ENCODE measurements at places on chromosomes 1 and 21. TPM values are rescaled to one million over a fixed set of nuclear protein-coding genes. Genes with fewer than 3 reads are reported as not detected.

- no peak for DNase-seq
Observed at GRCh38 chr1:40651138-40651857, 14.2 kb downstream of the RIMS3 start.

INAVA gene
- 25.1 TPM for total RNA-seq

DNA sequence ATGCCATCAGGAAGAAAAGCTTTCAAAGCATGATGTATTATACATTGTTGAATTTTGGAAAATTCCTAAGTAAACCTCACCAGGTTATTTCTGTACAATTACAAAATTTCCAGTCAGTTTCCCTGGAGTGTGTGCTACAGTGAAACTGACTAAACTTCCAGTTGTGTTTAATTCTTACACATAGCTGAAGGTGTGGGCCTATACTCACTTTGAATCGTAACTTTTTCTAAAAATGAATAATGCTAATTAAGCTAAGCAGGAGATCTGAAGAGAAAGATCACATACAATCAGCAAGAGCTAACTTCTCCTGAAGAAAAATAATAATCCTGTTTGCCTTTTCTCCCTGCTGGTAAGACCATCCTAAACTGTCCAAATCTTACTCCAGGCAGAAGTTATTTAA lies 537.2 kb upstream of the PBX1 start:
- no peak for DNase-seq

- DNase-seq = peak; percentile 59
Observed at GRCh38 chr1:64038965-64039364, 164.5 kb upstream of the UBE2U start.

LMOD1 gene
- not detected for total RNA-seq

DNA sequence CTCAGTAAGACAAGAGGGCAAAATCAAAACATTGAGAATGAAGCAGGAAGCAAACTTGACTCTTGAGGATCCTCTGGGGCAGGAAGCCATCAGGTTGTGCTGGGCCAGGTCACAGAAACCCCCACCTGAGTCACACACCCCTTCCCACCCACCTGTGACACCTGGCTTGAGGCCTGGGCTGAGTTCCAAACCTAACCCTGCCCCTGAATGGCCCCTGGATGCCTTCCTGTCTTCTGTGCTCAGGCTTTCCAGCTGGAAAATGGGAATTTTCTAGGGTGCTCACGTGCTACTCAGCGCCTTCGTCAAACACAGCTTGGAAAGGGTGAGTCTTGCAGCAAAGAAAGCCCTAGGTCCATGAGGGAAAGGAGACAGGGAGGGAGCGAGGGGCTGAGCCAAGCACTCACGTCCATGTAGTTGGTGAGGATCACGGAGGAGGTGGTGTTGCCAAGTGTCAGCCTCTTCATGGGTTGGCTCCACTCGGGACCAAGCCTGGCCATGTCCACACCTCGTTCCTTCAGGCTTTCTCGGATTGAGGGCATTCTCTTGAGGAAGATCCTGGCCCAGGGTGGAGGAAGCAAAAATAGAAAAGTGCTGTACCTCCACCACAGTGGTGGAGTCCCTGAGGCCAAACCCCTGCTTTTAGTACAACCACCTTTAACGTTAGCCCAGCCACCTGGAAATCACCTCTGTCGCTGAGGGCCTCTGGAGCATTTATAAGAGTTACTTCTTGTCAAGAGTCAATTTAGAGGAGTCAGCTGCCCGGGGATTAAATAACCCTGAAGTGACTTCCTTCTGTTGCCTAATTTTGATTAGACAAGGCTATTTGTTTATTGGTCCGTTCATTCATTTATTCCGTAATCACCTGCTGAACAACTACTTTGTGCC lies 4.3 kb downstream of the REN start:
- no peak for DNase-seq

FCRLB gene
- total RNA-seq = 1.3 TPM

DNA sequence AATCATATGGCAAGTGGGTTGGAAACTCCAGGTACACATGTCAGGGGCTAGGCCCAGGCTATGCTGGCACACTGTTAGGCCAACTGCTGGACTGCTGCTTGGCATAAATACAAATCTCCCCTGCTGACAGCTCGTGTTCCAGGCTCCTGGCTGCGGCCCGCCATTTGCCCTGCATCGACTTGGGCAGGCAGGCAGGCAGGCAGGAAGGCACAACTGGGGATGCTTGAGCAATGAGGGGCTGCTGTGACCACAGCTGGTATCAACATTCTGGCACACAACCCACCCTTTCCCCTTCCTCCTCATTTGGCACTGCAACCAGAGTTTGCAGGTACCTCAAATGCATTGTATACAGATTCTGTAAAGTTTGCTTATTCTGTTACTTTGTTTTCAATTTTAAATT lies 53.2 kb downstream of the SAMSN1 start:
- no peak for DNase-seq

- no peak for DNase-seq
Observed at GRCh38 chr1:24186711-24186992, 437 bp downstream of the IFNLR1 start.
